CD14-positive monocyte (primary cell): ENCODE measurements at places on chromosomes 3 and 15. TPM values are rescaled to one million over a fixed set of nuclear protein-coding genes. Genes with fewer than 3 reads are reported as not detected.

The STARD5 gene
- polyA plus RNA-seq = 1.5 TPM

GRCh38 chr3:123286308-123287023 lies 84.7 kb downstream of the SEC22A start:
- H3K4me3 ChIP-seq = no peak overlapping the region
- H3K27me3 ChIP-seq = no peaks in the 10 kb centered on the region
- no peak for DNase-seq
- H3K36me3 ChIP-seq = no peaks in the 10 kb centered on the region
- H3K27ac ChIP-seq = no peak overlapping the region

DNA sequence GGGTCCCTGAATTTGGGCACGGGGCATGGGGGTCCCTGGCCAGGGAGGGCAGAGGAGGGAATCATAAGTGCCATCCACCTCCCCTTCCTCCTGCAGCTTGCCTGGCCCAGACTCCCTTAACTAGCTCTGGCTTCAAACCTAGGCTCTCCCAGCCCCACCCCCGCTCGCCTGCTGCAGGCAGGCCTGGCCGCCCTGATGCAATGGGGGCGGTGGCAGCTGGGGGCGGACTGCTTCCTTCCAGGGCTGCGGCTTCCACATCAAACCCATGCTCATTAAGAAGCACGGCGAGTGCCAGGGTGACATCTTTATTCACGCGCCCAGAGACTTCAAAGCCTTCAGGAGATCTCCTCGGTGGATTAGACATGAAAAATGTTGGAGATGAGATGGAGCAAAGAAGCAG lies 123.1 kb downstream of the TPRA1 start:
- H3K36me3 ChIP-seq = no peaks in the 10 kb centered on the region
- H3K4me3 ChIP-seq = no peak overlapping the region
- DNase-seq = no peak
- no peaks in the 10 kb centered on the region for H3K27me3 ChIP-seq

DNA sequence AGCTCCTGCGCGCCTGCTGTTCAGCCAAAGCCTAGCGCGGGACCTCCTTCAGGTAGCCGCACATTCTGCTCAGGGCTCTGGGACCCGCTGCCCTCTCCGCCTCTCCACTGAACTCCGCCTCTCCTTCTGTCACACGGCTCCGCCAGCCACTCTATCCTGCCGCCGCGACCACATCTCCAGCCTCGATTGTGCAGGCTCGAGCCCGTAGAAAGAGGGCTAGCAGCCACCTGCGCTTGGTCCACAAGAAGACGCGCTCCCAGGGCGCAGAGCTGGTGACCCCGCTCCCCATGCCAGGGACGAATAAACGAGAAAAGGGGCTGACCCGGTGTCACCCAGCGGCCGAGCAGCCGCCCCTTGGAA lies 1.1 kb upstream of the VIPR1 start:
- peaks cover 46% of the 10 kb centered on the region for H3K4me1 ChIP-seq
- peak; percentile 4 for DNase-seq
- peak overlapping the region; percentile 67 for H3K4me3 ChIP-seq
- peaks cover 26% of the 10 kb centered on the region for H3K27me3 ChIP-seq
- no peak overlapping the region for H3K27ac ChIP-seq

GRCh38 chr15:41284427-41285177 lies 47.8 kb downstream of the OIP5 start:
- peaks cover 26% of the 10 kb centered on the region for H3K36me3 ChIP-seq
- H3K4me3 ChIP-seq = peak overlapping the region; percentile 91
- no peak for DNase-seq
- peak overlapping the region; percentile 91 for H3K27ac ChIP-seq
- no peaks in the 10 kb centered on the region for H3K27me3 ChIP-seq

GRCh38 chr3:38084334-38085310 lies 45.6 kb downstream of the DLEC1 start:
- no peaks in the 10 kb centered on the region for H3K4me1 ChIP-seq
- H3K4me3 ChIP-seq = no peak overlapping the region
- H3K27me3 ChIP-seq = no peaks in the 10 kb centered on the region
- no peaks in the 10 kb centered on the region for H3K36me3 ChIP-seq
- H3K27ac ChIP-seq = peak overlapping the region; percentile 20
- peak; percentile 49 for DNase-seq
